T47D (cell line): ENCODE measurements at places on chromosomes 4 and X.

DNA sequence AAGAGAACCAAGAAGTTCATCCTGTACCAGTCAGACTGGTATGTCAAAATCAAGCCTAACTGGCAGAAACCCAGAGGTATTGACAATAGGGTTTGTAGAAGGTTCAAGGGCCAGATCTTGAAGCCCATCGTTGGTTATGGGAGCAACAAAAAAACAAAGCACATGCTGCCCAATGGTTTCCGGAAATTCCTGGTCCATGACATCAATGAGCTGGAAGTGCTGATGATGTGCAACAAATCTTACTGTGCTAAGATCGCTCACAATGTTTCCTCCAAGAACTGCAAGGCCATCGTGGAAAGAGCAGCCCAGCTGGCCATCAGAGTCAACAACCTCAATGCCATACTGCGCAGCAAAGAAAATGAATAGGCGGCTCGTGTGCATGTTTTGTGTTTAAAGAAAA, 172.7 kb upstream of the MED14 start:
- DNase-seq = no peak

DNA sequence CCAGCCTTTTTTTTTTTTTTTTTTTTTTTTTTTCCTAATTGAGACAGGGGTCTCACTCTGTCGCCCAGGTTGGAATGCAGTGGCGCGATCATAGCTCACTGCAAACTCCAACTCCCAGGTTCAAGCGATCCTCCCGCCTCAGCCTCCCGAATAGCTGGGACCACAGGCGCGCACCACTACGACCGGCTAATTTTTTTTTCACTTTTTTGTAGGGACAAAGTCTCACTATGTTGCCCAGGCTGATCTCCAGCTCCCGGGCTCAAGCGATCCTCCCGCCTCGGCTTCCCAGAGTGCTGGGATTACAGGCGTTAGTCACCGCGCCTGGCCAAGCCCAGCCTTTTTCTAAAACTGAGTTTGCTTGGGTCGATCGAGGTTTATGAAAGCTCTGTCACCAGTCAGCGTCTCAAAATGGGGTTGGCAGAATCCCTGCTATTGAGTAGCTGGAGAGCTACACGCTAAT, 1.3 kb upstream of the OTUD5 start:
- peak; percentile 43 for DNase-seq

- no peak for DNase-seq
These were observed 112.3 kb downstream of the KLHL8 start for GRCh38 chr4:87108142-87108546.

DNA sequence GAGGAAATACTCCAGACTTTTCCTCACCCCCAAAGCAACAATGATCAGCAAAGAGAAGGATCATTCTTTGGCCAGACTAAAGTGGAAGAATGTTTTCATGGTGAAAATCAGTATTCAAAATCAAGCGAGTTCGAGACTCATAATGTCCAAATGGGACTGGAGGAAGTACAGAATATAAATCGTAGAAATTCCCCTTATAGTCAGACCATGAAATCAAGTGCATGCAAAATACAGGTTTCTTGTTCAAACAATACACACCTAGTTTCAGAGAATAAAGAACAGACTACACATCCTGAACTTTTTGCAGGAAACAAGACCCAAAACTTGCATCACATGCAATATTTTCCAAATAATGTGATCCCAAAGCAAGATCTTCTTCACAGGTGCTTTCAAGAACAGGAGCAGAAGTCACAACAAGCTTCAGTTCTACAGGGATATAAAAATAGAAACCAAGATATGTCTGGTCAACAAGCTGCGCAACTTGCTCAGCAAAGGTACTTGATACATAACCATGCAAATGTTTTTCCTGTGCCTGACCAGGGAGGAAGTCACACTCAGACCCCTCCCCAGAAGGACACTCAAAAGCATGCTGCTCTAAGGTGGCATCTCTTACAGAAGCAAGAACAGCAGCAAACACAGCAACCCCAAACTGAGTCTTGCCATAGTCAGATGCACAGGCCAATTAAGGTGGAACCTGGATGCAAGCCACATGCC, 89.7 kb downstream of the TET2 start:
- no peak for DNase-seq

DNA sequence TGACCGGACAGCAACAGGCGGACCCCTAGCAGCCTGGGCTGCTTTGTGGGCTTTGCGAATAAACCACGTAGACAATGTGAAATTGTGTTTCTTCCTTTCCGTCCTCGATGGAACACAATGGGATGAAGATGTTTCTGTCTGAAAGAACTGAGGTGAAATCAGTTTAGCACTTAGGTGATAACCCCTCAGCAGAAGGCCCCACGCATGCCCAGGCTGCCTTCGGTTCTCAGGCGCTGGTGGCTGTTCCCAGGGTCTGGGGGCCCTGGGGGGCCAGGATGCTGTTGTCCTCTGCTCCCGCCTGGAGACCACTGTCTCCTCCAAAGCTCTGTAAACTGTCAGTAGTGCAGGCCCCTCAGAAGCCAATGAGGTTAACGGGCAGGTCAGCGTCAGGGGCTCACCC, 73.9 kb upstream of the HGFAC start:
- no peak for DNase-seq

DNA sequence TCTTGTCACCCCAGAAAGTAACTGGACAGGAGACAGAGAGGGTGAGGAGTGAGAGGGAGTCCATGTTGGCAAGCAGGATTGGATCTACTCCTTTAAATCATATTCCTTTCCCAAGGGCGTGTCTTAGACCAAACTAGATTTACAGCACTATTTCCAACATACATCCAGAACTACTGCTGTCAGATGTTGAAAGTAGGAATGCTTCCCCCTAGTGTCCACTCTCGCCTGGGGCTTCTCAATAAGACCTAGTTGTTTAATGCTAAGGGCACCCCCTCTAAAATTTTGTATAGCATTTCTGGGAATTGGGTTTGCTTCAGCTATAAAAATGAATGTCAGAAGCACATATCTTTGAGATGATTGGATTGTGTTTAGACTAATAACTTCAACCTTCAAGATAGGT, 13.3 kb downstream of the OFD1 start:
- peak; percentile 72 for DNase-seq

- no peak for DNase-seq
These were observed 38.4 kb downstream of the GRSF1 start for GRCh38 chr4:70801265-70801809.

DNA sequence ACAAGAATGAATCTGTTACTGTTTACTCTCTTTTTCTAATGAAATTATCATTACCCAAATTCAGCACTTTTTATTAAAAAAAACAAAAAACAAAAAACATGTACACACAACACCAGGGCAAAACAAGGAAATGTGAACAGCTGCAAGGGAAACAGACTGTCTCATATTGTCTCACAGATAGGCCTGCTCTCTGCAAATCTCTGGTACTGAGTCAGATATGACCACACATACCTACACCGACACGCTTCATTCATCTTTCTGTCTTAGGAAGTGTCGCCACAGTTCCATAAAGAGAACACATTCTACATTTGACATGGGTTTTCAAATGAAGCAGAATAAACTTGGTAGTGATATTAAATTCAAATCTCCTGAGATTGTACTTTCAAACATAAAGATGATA, 92.2 kb upstream of the GPR34 start:
- no peak for DNase-seq

GRCh38 chr4:166680796-166681195, 553.5 kb downstream of the SPOCK3 start:
- DNase-seq = no peak

DNA sequence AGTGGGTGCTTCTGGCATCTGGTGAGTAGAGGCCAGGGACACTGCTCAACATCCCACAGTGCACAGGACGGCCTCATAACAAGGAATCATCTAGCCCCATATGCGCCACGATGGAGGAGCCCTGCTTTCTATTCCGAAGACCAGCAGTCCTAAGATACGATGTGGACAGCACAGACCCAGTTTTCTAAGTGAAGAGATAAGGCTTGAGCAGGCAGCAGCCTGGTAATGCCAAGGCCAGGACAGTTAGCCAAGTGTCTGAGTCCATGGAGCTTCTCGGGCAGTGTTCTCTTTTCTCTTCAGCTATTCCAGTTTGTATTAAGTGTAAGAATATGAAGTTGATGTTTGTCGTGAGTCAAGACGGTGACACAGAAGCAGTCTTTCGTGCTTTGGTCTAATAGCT, 112.7 kb downstream of the TBL1X start:
- no peak for DNase-seq

- DNase-seq = no peak
These were observed 3.1 kb downstream of the TNMD start for GRCh38 chrX:100587861-100588260.

DNA sequence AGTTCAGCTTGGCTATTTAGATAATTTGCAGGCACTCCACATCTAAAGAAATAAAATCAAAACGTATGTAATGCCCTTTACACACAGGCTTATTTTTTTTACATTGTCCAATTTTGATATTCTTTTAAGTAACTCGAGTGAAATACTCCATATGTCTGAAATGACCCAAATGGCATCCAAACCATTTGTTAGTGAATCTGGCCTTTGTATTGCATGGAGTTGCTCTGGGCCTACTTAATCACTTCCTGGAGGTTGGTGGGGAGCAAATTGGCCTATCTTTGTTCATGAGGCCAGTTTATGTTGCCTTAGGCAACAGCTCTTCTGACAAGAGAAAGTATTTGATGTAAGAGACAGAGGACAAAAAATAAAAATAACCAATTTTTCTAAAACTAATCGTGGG, 47.6 kb upstream of the TMEM131L start:
- DNase-seq = no peak

DNA sequence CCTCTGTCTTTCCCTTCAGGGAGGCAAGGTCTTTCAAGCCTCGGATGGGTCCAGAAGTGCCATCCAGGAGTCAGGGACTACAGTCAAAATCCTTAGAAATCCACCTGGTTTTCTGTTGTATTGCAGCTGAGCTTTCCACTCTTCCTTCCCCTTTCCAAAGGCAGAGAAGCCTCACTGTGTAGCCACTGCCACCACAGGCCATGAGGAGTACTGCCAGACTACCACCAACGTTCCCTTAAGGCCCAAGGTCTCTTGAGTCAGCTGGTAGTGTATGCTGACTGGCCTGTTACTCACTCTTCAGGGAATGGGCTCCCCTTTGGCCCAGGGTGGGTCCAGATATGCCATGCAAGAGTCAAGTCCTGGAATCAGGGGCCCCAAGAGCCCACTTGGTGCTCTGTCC, 1454.1 kb downstream of the PCDH19 start:
- DNase-seq = no peak

- DNase-seq = no peak
These were observed 15.2 kb downstream of the GUCY1A1 start for GRCh38 chr4:155681886-155682285.
